ENCODE measurements at places on chromosomes 2 and 18.

GRCh38 chr18:50104421-50104820, 90.5 kb downstream of the MYO5B start:
- no peak for DNase-seq

- no peak for DNase-seq
These were observed 246.4 kb downstream of the VAPA start for GRCh38 chr18:10160251-10160650.

DNA sequence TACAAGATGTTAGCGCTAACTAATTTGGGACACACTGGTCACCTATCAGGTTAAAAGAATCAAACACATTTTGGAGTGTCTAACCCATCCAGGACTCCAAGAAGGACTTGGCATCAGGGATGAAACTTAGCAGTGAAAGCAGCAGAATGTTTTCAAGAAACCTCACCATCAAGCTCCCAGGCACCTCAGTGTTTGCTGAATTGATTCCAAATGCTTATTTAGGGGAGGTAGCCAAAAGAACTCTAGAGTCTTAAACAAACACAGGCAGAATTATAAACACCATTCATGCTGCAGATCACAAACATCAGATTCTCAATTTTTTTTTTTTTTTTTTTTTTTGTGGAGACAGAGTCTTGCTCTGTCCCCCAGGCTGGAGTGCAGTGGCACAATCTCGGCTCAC, 122.8 kb upstream of the UXS1 start:
- DNase-seq: no peak

GRCh38 chr2:20666005-20666303, 990 bp upstream of the GDF7 start:
- DNase-seq: no peak

DNA sequence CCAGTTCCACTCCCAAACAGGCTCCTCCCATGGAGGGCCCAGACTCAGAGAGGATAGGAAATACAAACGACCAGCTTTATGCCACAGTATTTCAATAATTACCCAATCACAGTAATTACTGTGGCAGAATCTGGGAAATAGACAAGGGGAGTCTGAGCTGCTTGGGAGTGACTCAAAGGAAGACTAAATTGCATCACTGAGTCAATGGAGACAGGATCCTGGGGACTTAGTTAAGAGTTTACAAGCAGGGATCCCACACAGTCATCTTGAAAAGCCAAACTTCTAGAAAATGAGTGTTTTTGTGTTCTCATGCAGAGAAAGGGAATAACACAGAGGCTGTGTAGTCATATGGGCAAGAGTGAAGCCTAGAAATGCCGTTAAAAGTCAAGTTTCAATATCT, 1142.1 kb downstream of the CNTNAP5 start:
- peak; percentile 47 for DNase-seq

DNA sequence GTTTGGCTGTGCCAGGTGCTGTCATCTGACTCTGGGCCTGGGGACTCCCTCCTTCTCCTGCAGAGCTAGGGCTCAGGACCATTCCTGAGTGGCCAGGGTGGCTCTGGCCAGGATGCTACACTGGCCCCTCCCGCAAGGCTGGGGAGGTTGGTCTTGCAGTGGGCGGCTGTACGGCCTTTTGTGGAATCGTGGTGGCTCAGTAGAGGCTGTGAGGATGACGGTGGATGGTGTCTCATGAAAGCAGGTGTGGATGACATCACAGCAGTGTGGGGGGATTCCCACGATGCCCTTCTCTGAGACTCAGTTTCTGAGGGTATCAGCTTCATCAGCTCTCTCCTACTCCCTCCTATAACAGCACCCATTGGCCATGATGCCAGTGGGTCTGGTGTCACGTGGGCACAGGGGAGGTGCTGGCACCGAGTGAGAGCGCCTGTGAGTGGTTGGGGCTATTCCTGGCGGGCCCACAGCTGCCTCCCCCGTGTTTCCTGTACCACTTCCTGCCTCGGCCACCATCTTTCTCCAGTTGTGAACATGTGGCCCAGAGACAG, 144.2 kb upstream of the HDAC4 start:
- DNase-seq: no peak

GRCh38 chr2:236642584-236643291, 73.1 kb downstream of the ACKR3 start:
- DNase-seq: peak; percentile 100

DNA sequence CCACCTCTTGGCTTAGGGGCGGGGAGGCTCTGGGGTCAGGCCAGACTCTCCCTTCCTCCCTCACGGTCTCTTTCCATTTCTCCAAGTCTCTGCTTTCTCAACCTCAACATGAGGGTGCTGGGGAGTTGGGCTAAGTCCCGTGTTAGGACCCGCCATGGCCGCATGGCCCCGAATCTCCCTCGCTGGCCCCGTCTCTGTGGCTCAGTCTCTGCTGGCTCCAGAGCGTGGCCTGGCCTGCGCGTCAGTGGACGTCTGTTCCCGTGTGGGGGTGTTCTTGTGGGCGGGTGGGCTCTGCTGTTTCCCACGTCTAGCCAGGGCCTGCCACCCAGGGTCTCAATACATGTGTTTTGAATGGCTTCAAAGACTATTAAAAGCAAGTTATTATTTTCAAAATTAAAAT, 12.4 kb downstream of the ALLC start:
- no peak for DNase-seq

DNA sequence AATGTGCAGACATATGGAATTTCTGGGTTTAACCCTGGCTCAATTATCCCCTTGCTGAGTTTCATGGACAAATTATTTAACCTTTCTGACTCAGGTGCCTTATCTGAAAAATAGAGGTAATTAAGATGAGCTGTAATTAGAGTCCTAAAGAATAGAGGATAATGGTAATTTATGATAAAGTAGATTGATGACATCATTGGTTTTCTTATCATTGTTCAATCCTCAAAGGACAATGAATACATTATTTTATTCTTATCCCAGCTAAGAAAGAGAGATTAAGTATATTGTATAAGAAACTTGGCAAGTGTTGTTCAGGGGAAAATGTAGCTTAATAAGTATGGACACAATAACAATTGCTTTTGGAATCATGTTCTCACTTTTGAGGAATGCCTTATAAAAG, 279.3 kb downstream of the NYAP2 start:
- DNase-seq: peak; percentile 21

DNA sequence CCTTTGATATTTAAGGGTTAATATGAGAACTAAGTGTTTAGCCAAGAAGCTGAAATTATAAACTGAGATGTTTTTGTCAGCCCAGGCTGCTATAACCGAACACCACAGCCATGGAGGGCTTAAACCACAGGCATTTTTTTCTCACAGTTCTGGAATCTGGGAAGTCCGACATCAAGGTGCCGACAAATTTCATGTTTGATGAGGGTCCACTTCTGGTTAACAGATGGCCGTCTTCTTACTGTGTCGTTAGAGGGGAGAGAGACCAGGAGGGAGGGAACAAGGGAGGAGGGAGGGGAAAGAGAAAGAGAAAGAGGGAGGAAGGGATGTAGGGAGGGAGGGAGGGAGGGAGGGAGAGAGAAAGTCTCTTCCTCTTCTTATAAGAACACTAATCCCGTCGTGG, 6.5 kb upstream of the CNDP2 start:
- peak; percentile 22 for DNase-seq

- no peak for DNase-seq
These were observed 106.4 kb upstream of the SERTAD2 start for GRCh38 chr2:64760128-64760527.

DNA sequence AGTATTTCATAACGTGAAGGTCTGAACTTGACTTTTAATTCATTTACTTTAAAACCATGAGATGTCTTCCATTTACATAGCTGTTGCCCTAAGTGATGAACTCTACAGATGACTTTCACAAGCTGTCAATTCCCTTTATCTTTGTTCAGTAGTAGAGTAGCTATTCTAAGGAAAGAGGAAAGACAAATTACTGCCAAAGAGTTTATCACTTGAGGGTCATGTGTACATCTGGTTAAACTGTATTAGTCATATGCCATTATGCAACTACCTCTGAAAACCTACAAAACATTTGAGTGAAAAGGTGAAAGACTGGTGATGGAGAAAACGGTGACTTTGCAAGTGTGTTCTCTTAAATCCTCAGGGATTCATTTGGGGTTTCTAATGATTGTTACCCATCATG, 763.9 kb downstream of the TMEM182 start:
- DNase-seq: no peak

DNA sequence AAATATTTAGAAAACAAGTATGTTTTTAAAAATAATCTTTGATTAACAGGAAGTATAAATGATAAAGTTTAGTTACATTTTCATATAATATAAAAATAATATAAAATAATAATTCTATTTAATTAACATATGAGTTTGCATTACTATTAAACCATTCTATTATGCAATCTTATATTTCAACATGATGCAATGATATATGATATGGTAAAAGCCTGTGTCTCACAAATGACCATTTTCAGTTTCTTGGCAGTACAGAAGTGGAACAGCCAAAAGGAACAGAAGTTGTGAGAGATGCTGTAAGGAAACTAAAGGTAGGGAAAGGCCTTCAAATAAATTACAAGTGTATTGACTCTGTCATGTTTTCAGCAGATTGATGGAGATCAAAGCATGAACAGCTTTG, 230.8 kb downstream of the GULP1 start:
- DNase-seq: no peak

All from fibroblast of the aortic adventitia (primary cell).